ENCODE measurements at places on chromosomes 13 and 19. TPM values are rescaled to one million over a fixed set of nuclear protein-coding genes. Genes with fewer than 3 reads are reported as not detected.

DNA sequence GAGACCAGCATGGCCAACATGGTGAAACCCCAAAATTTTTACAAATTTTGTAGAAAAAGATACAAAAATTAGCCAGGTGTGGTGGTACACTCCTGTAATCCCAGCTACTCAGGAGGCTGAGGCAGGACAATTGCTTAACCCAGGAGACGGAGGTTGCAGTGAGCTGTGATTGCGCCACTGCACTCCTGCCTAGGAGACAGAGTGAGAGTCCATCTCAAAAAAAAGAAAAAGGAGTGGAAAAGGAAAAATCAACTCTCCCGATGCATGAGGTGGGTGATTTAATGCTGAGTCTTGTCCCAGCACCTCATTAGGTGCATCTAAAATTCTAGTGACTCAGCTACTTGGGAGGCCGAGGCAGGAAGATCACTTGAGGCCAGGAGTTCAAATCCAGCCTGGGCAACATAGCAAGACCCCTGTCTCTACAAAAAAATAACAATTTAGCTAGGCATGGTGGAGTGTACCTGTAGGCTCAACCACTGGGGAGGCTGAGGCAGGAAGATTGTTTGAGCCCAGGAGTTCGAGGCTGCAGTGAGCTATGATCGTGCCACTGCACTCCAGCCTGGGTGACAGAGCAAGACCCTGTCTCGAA lies 19.8 kb downstream of the GTPBP3 start:
- H3K27me3 ChIP-seq: no peaks in the 10 kb centered on the region
- H3K4me3 ChIP-seq: no peak overlapping the region
- no peaks in the 10 kb centered on the region for H3K4me1 ChIP-seq
- H3K36me3 ChIP-seq: no peaks in the 10 kb centered on the region
- no peak overlapping the region for H3K27ac ChIP-seq

- no peaks in the 10 kb centered on the region for H3K27me3 ChIP-seq
- DNase-seq: no peak
- H3K4me3 ChIP-seq: no peak overlapping the region
- no peak overlapping the region for H3K27ac ChIP-seq
Measured at GRCh38 chr13:29136341-29136740, 316.2 kb downstream of the MTUS2 start.

GRCh38 chr13:112067116-112067741 lies at the start of gene SOX1:
TSS of gene SOX1 (plus strand) at chr13:112067149. CDS start at chr13:112067659, 510 bp downstream.
- no peaks in the 10 kb centered on the region for H3K27me3 ChIP-seq
- no peaks in the 10 kb centered on the region for H3K4me1 ChIP-seq
- no peaks in the 10 kb centered on the region for H3K36me3 ChIP-seq
- peak within 1 kb of the TSS; percentile 32 for H3K4me3 ChIP-seq

DNA sequence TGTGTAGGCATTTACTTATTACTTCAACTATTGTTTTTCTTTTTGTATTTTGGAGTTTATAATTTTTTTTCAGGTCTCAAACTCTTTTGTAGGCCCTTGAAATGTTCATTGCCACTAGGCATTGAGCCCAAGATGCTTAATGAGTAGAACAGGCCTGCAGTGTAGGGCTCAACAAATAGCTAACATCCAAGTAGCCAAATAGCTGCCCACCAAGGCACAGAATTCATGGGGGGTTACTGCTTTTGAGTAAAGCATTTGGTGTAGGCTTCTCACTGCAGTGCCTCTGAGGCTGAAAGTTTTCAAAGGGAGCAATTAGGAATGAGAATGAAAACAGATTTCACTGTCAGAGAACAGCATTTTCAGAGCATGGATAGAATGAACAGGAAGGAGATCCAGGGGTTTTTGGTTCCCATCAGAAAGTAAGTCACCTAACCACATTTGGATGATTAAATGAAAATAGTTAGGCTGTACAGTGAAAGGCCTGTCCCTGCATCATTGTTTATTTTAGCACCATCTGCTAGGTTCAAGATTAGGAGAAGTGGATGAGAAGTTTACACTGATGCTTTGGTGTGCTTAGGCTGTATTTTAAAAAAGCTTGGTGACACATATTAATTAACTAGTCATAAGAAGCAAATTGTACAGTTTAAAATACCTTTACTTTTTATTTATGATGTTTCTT lies 61.0 kb downstream of the EDNRB start:
- DNase-seq: no peak
- H3K4me3 ChIP-seq: no peak overlapping the region
- H3K27ac ChIP-seq: no peak overlapping the region
- H3K27me3 ChIP-seq: no peaks in the 10 kb centered on the region
- no peaks in the 10 kb centered on the region for H3K36me3 ChIP-seq

GRCh38 chr13:105207572-105208293 lies 1327.7 kb downstream of the EFNB2 start:
- no peaks in the 10 kb centered on the region for H3K27me3 ChIP-seq
- H3K4me1 ChIP-seq: no peaks in the 10 kb centered on the region
- no peak overlapping the region for H3K4me3 ChIP-seq
- DNase-seq: no peak
- no peaks in the 10 kb centered on the region for H3K36me3 ChIP-seq

DNA sequence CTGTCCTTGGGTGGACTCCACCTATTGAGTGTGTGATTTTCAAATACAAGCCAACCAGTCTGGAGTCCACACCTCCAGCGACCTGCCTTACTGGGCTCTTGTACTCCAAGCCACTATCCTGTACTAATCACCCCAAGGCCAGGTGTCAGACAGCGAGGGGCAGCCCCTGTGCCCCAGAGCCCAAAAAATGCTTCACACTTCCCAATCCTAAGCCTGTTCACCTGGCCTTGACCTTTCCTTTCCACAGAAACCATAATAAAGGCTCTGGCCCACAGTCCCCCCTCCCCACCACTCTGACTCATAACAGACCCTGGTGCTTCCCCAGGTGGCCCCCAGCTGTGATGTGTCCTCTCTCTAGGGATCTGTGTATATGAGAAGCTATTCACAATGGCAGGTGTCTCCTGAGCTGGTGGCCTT lies 3.9 kb downstream of the CD209 start:
- no peak overlapping the region for H3K27ac ChIP-seq
- H3K27me3 ChIP-seq: no peaks in the 10 kb centered on the region
- no peaks in the 10 kb centered on the region for H3K4me1 ChIP-seq
- no peak overlapping the region for H3K4me3 ChIP-seq
- no peaks in the 10 kb centered on the region for H3K36me3 ChIP-seq

DNA sequence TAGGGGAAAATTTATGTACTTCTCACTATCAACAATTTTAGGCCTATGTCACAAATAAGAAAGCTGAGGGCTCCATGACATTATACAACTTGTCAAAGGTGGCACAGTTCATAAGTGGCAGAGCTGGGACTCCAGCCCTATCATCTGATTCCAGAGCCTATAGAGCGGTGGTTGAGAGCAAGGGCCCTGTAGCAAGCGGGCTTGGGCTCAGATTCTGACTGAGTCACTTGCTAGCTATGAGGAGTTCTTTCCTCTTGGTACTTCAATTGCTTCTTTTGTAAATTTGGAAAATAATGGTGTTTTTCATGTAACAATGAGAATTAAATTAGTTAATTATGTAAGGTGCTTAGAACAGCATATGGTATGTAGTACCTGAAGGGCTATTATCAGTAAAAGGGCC lies 28.7 kb upstream of the FAM216B start:
- H3K27me3 ChIP-seq: no peaks in the 10 kb centered on the region
- no peak overlapping the region for H3K27ac ChIP-seq
- peaks cover 9% of the 10 kb centered on the region for H3K4me1 ChIP-seq
- H3K4me3 ChIP-seq: no peak overlapping the region
- no peak for DNase-seq
- no peaks in the 10 kb centered on the region for H3K36me3 ChIP-seq

DNA sequence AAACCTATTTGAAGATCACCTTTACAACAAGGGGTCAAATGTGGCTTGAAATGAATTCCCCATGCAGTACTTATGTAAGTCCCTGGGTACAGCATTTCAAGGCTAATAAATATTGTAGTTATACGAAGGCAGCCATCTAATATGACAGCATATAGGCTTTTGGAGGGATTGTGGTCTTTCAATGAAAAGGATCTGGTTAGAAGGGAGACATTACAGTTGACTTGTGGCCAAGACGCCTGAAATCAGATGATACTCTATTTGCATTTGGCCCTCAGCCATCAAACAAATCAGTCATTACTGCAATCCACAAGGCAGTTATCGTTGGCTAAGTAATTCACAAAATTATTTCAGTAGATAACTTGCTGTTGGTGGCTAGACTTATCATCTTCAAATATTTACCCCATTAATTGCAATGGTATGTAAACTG lies 242.7 kb downstream of the DCLK1 start:
- no peaks in the 10 kb centered on the region for H3K27me3 ChIP-seq
- H3K27ac ChIP-seq: no peak overlapping the region
- H3K4me1 ChIP-seq: no peaks in the 10 kb centered on the region
- no peaks in the 10 kb centered on the region for H3K36me3 ChIP-seq
- DNase-seq: no peak

DNA sequence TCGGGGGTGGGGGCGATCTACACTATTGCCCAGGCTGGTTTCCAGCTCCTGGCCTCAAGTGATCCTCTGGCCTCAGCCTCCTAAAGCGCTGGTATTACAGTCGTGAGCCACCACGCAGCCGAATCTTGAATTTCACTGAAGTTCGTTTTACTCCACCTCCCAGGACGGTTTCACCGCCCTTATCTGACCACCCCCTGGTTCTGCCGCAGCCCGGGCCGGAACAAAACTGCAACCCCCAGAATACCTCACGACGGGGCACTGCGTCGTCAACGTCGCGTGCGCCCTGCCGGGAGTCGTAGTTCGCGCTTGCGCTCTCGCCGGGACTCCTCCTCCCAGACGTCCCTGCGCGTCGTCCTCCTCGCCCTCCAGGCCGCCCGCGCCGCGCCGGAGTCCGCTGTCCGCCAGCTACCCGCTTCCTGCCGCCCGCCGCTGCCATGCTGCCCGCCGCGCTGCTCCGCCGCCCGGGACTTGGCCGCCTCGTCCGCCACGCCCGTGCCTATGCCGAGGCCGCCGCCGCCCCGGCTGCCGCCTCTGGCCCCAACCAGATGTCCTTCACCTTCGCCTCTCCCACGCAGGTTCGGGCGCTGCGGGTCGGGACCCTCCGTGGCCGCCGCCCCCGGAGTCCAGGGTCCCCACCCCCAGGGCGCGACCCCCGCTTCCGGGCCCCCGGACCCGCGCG lies at the start of gene ATP5F1D:
ATP5F1D (plus strand) TSS at position 335 of the 679 bp plus-strand sequence; CDS start at position 435, 100 bp downstream.
- H3K27me3 ChIP-seq: no peaks in the 10 kb centered on the region
- H3K36me3 ChIP-seq: no peaks in the 10 kb centered on the region
- DNase-seq: peak; percentile 97
- H3K4me1 ChIP-seq: no peaks in the 10 kb centered on the region
- H3K4me3 ChIP-seq: peak within 1 kb of the TSS; percentile 82
- no peak within 1 kb of the TSS for H3K27ac ChIP-seq

- no peaks in the 10 kb centered on the region for H3K4me1 ChIP-seq
- H3K4me3 ChIP-seq: no peak overlapping the region
- no peak for DNase-seq
- H3K27me3 ChIP-seq: no peaks in the 10 kb centered on the region
- no peak overlapping the region for H3K27ac ChIP-seq
Measured at GRCh38 chr13:98232456-98232855, 55.4 kb upstream of the RNF113B start.

GRCh38 chr13:51829568-51829899 lies 15.4 kb downstream of the TMEM272 start:
- no peak for DNase-seq
- no peaks in the 10 kb centered on the region for H3K27me3 ChIP-seq
- no peak overlapping the region for H3K4me3 ChIP-seq
- H3K4me1 ChIP-seq: no peaks in the 10 kb centered on the region
- H3K36me3 ChIP-seq: no peaks in the 10 kb centered on the region

DNA sequence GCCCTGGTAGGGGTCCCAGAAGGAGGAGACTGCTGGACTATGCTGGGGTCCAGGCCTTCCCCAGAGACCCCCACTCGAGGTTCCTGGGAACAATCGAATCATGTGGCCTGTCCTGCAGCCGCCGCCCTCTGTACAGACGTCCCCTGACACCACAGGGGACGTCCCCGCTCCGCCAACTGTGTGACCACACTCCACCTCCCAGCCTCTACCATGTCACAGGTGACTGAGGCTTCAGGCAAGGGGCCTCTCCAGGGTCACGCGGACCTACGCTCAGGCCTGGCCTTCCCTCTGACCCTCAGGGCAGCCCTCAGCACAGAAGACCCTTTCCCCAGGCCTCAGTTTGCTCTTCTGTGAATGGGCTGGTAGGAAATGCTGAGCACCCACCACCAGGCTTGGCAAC lies 13.1 kb upstream of the TMEM161A start:
- DNase-seq: no peak
- no peak overlapping the region for H3K27ac ChIP-seq
- H3K4me3 ChIP-seq: no peak overlapping the region
- no peaks in the 10 kb centered on the region for H3K27me3 ChIP-seq

- H3K4me3 ChIP-seq: no peak overlapping the region
- H3K27ac ChIP-seq: no peak overlapping the region
- H3K27me3 ChIP-seq: no peaks in the 10 kb centered on the region
- H3K4me1 ChIP-seq: no peaks in the 10 kb centered on the region
- peak; percentile 52 for DNase-seq
Measured at GRCh38 chr19:43777163-43777695, 3.5 kb downstream of the KCNN4 start.

- DNase-seq: no peak
- H3K27ac ChIP-seq: no peak overlapping the region
- H3K27me3 ChIP-seq: no peaks in the 10 kb centered on the region
- H3K4me3 ChIP-seq: no peak overlapping the region
- no peaks in the 10 kb centered on the region for H3K4me1 ChIP-seq
Measured at GRCh38 chr13:53545340-53545941, 516.8 kb downstream of the OLFM4 start.

The TNNT1 gene
- total RNA-seq: not detected

The ZNF846 gene
- 33.0 TPM for total RNA-seq

The CACNG8 gene
- total RNA-seq: 0.33 TPM

The USP12 gene
- 32.2 TPM for total RNA-seq

The CRB3 gene
- total RNA-seq: not detected

The OBI1 gene
- 10.7 TPM for total RNA-seq

All from aorta (tissue), 5 donors.